HCT116 (cell line): ENCODE measurements at places on chromosomes 16 and 17. TPM values are rescaled to one million over a fixed set of nuclear protein-coding genes. Genes with fewer than 3 reads are reported as not detected.
A peak's percentile ranks its signal among the peaks of the same experiment; 100 is the strongest.

GRCh38 chr16:56163938-56164337 is 27.4 kb upstream of the GNAO1 start:
- no peaks in the 10 kb centered on the region for H3K4me1 ChIP-seq
- H3K27ac ChIP-seq: no peak overlapping the region
- H3K36me3 ChIP-seq: no peaks in the 10 kb centered on the region
- peaks cover 12% of the 10 kb centered on the region for H3K27me3 ChIP-seq
- H3K4me3 ChIP-seq: no peak overlapping the region
- no peak for DNase-seq

Gene HP
- 18.1 TPM for total RNA-seq

DNA sequence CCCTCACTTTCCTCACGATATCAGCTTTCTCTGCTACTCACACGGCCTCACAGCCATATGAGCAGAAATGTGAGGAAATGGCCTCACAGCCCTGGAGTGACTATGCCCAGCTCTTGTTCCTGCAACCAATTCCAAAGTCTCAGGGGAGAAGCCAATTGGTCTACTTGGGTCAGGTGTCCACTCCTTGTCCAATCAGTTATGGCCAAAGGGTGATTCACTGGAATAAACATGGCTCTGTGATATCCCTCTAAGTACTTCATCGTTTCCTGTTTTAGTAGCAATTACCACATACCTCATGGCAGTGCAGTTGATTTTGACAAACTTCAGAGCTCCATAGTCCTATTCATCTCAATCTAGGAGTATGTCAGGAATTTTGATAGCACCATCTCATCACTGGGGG is 195.4 kb downstream of the KATNIP start:
- H3K27ac ChIP-seq: no peak overlapping the region
- peaks cover 13% of the 10 kb centered on the region for H3K4me1 ChIP-seq
- H3K36me3 ChIP-seq: no peaks in the 10 kb centered on the region
- H3K27me3 ChIP-seq: no peaks in the 10 kb centered on the region
- DNase-seq: no peak
- H3K4me3 ChIP-seq: no peak overlapping the region

GRCh38 chr16:15548482-15548891 is 94.5 kb downstream of the MARF1 start:
- no peaks in the 10 kb centered on the region for H3K36me3 ChIP-seq
- H3K4me3 ChIP-seq: no peak overlapping the region
- no peak for DNase-seq
- H3K27ac ChIP-seq: peak overlapping the region; percentile 10; the same call in 1 of the 2 replicates
- no peaks in the 10 kb centered on the region for H3K27me3 ChIP-seq
- peaks cover 66% of the 10 kb centered on the region for H3K4me1 ChIP-seq

GRCh38 chr16:65178151-65178550 is 56.3 kb upstream of the CDH11 start:
- no peak overlapping the region for H3K4me3 ChIP-seq
- H3K27me3 ChIP-seq: no peaks in the 10 kb centered on the region
- no peaks in the 10 kb centered on the region for H3K4me1 ChIP-seq
- DNase-seq: no peak
- no peak overlapping the region for H3K27ac ChIP-seq
- no peaks in the 10 kb centered on the region for H3K36me3 ChIP-seq

DNA sequence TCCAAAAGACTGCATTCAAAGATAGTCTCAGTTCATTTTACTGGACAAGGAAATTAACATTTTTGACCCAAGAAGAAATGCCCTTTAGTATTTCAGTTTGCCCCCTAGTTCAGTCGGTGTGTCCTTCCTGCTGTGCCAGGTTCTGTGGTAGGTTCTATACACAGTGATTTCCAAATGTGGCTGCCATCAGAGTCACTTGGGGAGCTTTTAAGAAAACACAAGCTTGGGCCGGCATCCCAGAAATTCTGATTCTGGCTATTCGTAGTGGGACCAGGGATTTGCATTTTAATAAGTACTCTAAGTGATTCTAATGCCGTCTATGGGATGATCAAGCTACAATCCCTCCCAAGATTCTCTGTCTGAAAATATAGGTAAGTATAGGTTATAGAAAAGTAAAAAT is 10.2 kb downstream of the RSPRY1 start:
- H3K4me1 ChIP-seq: peaks cover 24% of the 10 kb centered on the region
- no peaks in the 10 kb centered on the region for H3K36me3 ChIP-seq
- no peaks in the 10 kb centered on the region for H3K27me3 ChIP-seq

Gene CD300H
- not detected for total RNA-seq

Gene TP53TG3C
- not detected for total RNA-seq

GRCh38 chr16:2121853-2122252 is 13.8 kb downstream of the PKD1 start:
- no peaks in the 10 kb centered on the region for H3K27me3 ChIP-seq
- DNase-seq: no peak
- no peaks in the 10 kb centered on the region for H3K36me3 ChIP-seq
- no peak overlapping the region for H3K27ac ChIP-seq

DNA sequence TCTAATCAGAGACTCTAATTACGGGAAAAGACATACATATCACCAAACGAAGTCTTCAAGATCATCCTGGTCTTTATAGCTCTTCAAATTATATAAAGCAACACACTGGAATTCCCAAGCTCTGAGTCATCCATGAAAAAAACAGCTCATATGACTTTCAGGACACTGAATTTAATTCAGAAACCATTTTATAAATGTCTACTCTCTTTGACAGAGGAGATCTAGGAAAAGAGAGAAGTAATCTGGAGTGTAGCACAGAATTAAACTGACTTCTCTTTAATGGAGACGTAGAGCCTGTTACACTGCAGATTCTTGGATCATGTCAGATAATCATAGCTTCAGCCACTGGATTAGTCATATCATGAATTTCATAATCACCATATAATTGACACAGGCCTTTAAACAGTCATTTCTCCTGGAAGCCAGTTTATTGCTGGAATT is 86.8 kb upstream of the WSB1 start:
- peak; percentile 22 for DNase-seq
- peaks cover 5% of the 10 kb centered on the region; the same call in 1 of the 2 replicates for H3K4me1 ChIP-seq
- H3K36me3 ChIP-seq: no peaks in the 10 kb centered on the region
- H3K4me3 ChIP-seq: no peak overlapping the region

DNA sequence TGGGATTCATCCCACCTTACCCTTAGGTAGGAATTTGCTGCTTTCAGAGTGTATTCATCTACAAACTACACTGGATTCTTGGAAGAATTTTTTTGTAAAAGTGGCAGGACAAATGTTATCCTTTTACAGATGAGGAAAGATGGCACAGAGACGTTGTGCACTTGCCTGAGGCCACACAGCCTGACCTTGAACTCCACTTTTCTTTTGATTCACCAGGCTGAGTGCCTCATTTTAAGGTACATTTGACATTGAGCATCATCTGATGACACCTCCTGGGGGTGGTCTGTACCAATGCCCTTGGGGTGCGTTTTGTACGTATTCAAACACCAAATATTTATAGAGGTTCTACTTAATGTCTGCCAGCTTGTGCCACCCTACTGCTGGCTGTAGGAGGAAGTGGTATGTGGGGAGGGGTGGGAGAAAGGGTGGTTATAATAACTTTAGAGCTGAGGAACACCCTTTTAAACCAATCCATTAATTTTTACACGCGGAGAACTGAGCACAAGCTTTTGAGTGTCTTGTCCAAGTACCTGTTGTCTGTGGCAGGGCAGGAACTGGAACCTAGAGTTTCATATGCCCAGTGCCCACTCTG is 29.1 kb downstream of the HS3ST3B1 start:
- H3K36me3 ChIP-seq: no peaks in the 10 kb centered on the region
- H3K4me1 ChIP-seq: no peaks in the 10 kb centered on the region
- H3K27ac ChIP-seq: no peak overlapping the region
- no peak overlapping the region for H3K4me3 ChIP-seq
- no peaks in the 10 kb centered on the region for H3K27me3 ChIP-seq

DNA sequence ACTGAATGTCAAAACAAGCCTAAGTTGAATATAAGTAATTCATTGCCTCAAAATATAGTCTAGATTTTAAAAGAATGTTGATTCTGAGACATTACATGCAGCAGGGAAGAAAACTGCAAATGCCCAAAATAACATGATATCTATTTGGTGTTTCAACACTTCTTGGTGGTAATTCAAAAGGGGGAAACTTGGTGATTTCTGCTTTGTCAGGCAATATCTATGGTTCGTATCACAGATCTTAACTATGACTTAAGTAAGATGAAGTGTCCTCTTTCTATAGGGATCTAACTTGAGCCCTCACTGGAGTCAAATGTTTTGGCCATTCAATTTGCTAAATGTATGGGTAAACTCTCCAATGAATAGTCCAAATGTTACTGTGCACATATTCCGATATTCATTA is 44.6 kb downstream of the GNA13 start:
- H3K27me3 ChIP-seq: no peaks in the 10 kb centered on the region
- DNase-seq: no peak
- H3K27ac ChIP-seq: no peak overlapping the region

- no peaks in the 10 kb centered on the region for H3K36me3 ChIP-seq
- DNase-seq: no peak
- H3K27ac ChIP-seq: no peak overlapping the region
- no peaks in the 10 kb centered on the region for H3K27me3 ChIP-seq
- H3K4me3 ChIP-seq: no peak overlapping the region
Observed at GRCh38 chr16:80120899-80121521, 419.8 kb upstream of the DYNLRB2 start.

DNA sequence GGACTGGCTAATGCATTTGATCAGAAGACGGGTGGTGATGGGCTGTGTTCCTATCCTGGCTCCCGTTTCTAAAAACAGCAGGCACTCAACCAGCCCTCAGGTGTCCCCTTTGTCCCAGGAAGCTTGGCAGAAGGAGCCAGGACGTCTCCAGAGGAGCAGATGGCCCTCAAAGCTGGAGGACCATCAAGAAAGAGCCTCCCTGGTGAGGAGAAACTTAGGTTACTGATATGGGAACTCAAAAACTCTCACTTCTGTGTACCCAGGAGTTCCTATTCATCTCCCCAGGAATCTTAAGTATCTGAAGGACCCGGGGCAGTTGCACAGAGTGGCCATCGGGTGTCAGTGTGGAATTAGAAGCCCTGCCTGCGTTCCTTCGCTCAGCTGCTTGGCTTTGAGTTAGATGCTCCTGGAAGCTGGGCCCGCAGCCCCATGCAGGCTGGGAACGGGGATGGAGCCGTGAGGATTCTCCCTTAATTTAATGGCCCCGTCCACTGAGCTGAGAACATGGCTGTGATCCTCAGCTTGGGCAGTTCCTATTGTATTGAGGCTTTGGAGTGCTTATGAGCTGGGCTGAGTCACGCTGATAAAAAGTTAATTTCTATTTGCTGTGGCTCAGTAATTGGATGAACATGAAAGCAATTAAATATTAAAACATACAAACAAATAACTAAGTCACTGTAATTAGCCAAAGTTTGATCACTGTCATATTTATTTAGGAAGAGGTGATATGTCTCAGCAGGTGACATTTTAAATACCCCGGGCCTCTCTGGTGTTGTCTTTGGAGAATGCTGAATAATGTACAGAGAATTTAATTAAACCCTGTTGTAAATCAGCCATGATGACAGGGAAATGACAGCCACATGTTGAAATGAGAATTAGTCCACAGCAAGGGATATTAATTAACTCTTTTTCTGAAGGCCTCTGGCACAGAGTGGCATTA is 402.1 kb downstream of the SEC14L1 start:
- H3K4me1 ChIP-seq: peaks cover 8% of the 10 kb centered on the region
- H3K4me3 ChIP-seq: no peak overlapping the region
- H3K36me3 ChIP-seq: no peaks in the 10 kb centered on the region
- no peak overlapping the region for H3K27ac ChIP-seq

GRCh38 chr16:17939122-17939536 is 397.4 kb downstream of the NPIPA8 start:
- H3K4me1 ChIP-seq: no peaks in the 10 kb centered on the region
- peaks cover 16% of the 10 kb centered on the region for H3K27me3 ChIP-seq
- no peak overlapping the region for H3K4me3 ChIP-seq

DNA sequence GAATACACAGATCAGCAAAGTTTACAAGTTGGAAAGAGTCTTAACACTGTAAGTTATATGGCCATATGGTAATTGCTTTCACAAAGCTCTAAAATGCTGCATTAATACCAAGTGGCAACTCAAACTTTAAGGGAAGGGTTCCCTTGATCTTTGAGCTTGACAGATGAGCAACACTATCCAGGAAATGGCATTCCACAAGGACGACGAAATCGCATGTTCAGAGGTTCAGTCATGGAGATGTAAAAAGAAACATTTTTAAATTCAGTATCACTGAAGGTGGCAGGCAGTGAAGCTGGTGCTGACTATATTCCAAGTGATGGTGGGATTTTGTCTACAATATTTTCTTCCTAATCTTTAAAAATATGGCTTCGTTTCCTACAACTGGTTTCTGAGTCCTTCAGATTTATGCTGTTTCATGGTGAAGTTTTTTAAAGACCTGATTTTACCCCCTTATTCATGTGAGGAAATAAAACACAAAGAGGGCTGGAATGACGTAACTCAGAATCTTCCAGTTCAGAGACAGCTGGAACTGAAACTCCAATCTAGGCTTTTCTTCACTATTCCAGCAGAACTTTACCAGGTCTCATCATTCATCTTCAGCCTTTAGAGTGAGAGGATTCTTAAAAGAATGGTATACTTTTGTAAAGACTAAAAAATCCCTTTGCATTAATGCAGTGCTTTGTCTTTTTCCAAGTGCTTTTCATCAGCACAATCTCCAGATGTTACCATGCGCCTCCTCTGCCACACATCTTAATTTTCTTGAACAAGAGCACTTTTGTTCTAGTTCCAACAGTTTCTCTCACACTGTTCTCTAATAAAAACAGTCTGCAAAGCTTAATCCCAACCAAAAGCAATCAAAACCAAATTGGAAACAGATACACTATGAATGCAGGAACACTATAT is 20.2 kb downstream of the CHCT1 start:
- no peak overlapping the region for H3K27ac ChIP-seq
- no peak overlapping the region for H3K4me3 ChIP-seq
- DNase-seq: no peak
- peaks cover 5% of the 10 kb centered on the region; the same call in 1 of the 2 replicates for H3K36me3 ChIP-seq
- H3K4me1 ChIP-seq: peaks cover 8% of the 10 kb centered on the region; the same call in 1 of the 2 replicates
- H3K27me3 ChIP-seq: no peaks in the 10 kb centered on the region
